ENCODE measurements at places on chromosomes 7 and 10.

DNA sequence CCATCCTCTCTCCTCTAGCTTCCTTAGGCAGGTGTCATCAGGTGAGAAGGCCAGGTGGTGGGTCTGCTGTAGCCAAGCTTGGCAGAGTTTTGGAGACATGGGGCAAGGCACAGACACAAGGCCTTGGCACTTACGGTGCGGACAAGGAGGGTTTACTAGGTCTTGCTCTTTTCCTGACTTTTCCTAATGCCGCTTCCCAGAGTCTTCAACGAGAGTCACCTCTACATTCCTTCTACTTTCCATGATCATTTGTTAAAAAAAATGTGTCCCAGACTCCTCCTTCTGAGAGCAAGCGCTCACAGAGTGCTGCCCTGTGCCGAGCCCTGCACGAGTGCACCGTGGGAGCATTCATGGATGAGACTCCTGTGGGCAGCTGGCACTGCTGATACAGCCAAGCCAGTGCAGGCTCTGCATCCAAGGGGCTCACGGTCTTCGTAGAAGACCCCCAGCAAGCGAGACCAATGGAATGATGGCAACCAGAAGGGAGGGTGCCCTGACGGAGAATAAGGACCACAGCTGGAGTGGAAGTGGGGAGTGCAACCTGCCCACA, 243.0 kb upstream of the MKI67 start:
- DNase-seq = no peak

- no peak for DNase-seq
Measured at GRCh38 chr10:75469006-75469616, 37.7 kb downstream of the LRMDA start.

GRCh38 chr7:24834128-24834798, 77.0 kb upstream of the GSDME start:
- DNase-seq = no peak

GRCh38 chr7:133910761-133911160, 216.4 kb upstream of the LRGUK start:
- DNase-seq = no peak

DNA sequence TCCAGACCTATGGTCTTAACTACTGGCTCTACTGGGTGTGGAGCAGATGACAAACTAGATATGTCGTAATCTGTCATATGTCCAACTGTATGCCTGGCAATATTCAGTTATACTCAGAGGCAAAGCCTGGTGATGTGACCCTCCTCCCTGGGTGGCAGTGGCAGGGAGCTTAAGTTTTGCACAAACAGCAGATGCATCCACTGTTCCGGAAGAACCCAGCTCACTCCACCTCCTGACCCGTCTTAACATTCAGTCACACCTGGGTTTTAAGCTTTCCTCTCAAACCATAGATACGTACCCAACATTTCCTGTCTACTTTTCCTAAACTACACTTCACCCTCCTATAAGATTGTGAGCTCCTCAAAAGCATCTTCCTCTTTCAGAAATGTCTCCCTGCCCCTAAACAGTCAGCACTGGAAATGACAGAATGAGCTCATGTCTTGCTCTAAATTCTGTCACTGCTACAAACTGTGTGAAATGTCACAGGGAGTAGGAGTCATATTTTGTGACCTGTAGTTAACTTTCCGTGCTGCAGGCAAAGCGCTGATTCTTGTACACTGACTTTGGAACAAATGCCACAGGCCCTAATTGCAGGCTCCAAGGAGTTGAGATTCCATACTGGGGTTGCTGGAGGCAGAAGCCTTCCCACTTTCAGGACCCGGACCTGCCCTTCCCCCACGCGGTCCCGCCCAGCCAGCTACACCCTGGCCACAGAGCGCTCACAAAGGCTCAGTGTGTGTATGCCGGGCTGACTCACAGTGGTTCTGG, 23.9 kb downstream of the SCD start:
- DNase-seq = peak; percentile 15

DNA sequence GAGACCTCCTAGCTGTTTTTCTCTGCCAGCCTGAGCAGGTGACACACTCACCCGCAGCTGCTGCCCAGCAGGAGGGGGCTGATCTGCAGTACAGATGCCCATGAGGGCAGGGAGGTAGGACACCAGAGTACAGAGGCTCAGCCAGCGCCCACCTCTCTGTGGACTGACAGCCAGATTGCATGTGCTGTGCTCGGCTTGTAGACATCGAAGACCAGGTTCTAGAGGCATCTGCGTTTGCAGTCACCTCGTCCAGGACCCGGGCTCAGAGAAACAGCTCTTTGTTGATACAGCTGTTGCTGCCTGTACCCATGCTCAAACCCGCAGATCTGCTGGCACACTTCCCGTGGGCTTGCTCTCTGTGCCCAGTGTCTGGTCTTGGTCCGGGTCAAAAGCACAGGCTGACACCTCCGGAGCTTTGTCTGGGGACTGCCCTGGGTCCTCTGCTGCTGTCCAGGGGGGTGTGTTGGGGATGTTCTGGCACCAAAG, 224.7 kb downstream of the GLRX3 start:
- no peak for DNase-seq

DNA sequence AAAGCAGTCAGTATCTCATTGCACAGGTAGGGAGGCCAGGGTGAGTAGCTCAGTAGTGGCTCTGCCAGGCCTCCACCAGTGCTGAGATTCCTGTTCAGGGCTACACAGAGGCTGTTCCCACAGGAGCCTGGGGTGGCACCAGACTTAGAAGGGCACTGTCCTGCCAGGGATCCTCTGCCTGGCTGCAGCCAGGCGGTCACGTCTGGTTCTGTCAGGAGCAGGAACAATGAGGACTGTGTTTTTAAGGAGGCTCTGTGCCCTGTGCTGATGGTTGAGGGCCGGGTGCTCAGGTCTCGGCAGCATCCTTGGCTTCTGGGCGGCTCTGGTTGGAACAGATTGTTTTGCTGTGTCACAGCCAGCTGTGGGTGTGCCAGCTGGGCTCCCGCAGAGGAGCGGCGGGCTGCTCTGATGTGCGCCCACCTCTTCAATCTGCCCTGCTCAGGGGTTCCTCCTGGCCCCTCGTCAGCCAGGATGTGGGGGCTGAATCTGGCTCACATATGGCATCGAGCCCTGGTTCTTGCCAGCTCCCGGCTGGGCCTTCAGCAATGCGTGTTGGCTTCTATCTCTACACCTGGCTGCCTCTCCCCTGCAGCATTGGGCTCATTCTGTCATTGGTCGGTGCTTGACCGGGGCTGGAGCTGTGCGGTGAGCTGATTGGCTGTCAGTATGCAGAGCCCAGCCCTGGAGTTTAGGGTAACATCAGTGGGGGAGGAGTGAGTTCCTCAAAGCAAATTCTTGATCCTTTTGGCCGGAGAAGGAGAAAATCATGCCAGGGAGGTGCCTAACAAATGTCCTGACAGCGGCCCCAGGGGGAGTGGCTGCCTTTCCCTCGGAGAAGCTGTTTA, 41.2 kb downstream of the TACR2 start:
- DNase-seq = no peak

- no peak for DNase-seq
Measured at GRCh38 chr10:86401588-86402282, 35.1 kb upstream of the GRID1 start.

GRCh38 chr7:12756821-12757220, 69.4 kb downstream of the ARL4A start:
- DNase-seq = no peak

DNA sequence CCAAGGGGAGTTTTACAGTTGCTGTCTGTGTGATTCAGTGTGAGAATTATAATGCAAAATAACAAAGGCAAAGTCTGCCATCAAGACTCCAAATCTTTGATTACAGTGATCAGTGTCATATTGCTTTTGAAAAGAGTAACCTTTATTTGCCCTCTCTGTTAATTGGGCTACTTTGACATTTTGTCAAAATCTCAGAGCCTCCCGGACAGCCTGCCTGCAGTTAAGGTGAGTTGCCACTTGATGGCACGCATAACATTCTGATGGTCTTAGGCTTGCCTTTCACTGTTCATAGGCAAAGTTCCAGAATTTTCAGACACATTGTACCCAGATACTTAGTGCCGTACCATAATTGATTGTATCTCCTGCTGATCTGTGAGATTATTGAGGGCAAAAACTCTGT, 253.5 kb downstream of the ABCA13 start:
- DNase-seq = no peak

- no peak for DNase-seq
Measured at GRCh38 chr7:146499970-146500369, 383.4 kb downstream of the CNTNAP2 start.

- no peak for DNase-seq
Measured at GRCh38 chr10:7027913-7028808, 382.7 kb downstream of the SFMBT2 start.

DNA sequence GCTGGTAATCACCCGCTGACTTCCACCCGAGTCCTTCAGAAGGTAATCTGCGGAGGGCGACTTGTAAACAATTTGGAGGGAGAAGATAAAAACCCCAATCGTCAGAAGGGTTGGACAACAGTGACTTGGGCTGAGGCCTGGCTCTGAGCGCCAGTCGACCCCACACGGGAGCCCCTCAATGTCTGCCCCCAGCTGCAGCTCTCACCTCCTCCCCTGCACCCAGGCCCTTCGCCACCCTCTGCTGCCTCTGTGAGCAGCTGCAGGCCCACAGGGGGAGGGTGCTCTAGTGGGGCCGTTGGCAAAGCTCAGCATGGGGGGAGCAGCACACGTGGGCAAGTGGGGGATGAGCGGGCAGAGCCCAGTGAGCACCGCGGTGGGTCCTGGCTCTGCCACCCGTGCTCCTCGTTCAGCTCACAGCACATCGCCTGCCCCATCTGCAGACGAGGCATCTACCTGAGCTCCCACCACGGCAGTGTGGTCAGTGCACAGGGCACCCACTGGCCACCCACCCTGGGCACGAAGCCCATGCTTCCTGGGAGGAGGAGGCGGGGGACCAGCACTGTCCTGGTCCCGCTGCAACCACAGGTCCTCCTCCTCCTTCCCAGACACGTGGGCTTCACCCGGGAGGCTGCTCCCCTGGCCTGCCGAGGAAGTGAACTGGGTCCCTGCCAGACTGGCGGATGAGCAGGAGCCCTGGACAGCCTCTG, 280.5 kb downstream of the ELFN1 start:
- DNase-seq = no peak

- no peak for DNase-seq
Measured at GRCh38 chr7:43648473-43649406, 65.8 kb downstream of the STK17A start.

DNA sequence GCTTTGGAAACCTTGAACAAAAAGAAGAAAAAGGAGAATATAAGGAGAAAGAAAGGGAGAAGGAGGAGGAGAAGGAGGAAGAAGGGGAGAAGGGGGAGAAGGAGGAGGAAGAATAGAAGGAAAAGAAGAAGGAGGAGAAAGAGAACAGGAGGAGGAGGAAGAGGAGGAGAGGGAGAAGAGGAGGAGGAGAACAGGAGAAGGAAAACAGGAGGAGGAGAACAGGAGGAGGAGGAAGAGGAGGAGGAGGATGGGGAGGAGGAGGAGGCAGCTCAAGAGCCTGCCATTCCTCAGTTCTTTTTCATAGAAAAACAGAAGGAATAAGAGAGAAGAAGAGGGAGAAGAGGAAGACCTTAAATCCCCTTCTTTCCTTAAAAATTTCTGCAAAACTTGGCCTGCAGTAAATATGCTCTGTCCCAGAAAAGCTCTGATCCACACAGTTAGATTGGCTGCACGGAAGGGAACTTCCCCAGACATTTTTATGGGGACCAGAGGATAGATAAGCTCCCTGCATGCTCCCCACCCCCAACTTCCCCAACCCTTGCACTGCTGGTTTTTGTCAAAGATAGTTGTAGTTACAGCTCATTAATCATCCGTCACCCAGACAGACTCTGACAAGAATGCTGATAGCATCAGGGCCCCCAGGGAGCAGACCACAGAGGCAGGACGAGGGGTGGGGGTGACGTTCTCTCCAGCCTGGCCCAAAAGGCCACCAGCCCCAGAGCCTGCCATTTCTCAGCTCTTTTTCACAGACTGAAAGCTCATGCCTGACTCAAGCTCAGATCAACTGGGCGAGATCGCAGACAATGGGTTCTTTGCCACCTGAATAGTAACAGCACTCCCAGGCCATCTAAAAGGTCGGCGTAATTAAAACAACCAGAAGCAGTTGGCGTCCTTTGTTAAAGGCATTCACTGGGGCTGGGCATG, 34.5 kb upstream of the LYZL1 start:
- no peak for DNase-seq

GRCh38 chr10:112335111-112335867, 38.6 kb upstream of the ACSL5 start:
- DNase-seq = no peak

DNA sequence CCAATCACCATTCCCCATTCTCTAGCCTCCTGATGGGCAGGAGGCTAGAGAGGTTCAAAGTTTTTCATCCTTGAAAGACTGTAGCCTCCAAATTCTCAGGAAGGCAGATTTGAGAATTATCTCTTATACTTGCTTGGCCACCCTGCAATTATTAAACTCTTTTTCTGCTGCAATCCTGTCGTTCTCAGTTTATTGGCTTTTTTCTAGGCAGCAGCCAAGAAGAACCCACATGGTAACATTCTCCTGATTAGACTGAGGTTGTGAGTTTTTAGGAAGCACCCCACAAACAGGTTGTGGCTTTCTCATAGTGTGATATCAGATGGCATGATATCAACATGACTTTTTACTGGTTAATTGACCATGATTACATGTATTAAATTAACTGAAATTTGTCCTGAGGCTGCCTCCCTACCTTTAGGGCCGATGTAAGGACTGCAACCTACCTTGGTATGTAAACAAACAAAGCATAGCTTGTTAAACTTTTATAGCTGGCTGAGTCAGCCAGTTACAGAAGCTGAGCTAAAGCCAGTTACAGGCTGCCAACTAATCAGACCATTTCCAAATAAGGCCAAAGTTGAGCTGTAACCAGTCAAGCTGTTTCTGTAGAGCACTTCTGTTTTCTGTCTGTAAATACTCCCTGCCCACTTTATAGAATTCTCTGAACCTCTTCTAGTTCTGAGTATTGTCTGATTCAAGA, 3.2 kb upstream of the ZNF248 start:
- DNase-seq = no peak

DNA sequence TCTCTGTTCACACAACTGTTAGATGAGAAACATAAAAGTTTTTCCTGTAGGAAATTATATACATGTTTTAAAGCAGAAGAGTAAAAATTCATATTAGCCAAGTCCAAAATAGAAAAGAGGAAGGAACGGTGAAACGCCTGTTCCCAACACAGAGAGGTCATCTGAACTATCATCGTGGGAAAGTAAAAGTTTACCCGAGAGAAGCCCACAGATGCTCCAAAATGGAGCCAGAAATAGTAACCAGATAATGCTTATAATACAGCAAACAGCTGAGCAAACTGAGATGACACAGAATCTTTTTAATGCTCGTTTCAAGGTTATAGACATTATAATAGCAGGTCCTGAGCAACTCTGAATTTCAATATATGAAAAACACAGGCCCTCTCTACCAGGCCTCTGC, 24.5 kb downstream of the FRMD4A start:
- no peak for DNase-seq

DNA sequence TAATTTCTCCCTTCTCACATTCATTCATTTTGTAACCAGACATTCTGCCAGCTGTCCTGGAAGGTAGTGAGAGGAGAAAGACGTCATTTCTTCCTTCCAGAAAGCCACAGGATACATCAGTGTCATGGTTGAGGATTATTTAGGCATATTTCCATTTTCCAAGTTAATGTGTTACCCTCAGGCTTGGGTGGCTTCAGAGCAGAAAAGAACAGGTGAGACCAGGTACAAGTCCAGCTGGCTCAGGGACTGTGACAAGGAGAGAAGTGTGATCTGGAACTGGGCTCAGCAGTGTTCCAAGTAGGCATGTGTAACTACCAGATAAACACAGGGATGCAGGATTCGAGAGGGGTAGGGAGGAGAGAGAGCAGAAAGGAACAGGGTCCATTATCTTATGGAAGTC, 386.9 kb downstream of the GALNT17 start:
- no peak for DNase-seq

GRCh38 chr7:132475037-132475668, 101.1 kb downstream of the PLXNA4 start:
- no peak for DNase-seq

Data from left renal cortex interstitium (tissue), 4 donors.